ENCODE measurements at places on chromosomes 4 and X. TPM values are rescaled to one million over a fixed set of nuclear protein-coding genes. Genes with fewer than 3 reads are reported as not detected.

NAT8L gene
- 7.3 TPM for total RNA-seq

DNA sequence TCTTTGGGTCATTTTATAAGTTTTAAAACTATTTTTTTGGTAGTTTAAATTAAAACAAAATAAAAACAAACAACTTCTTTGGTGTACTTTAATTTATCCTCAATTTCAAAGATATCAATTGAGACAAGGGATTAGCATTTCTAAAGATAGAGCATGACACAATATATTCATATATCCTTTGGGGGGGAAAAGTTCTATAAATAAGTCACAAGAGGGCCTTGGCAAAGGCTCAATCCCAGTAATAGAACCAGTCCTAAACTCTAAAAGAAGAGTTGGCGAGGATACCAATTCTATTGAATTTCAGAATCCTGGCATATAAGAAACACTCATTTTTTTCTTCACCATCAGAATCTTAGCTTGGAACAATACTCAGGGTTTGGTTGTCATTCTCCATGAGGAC lies 89.7 kb downstream of the COL4A6 start:
- no peaks in the 10 kb centered on the region for H3K27me3 ChIP-seq
- no peak for DNase-seq
- H3K4me3 ChIP-seq = no peak overlapping the region
- H3K27ac ChIP-seq = no peak overlapping the region

RBM3 gene
- 317 TPM for total RNA-seq

GRCh38 chr4:114384629-114385028 lies 214.0 kb upstream of the UGT8 start:
- H3K27ac ChIP-seq = no peak overlapping the region
- no peak for DNase-seq
- no peaks in the 10 kb centered on the region for H3K36me3 ChIP-seq
- no peaks in the 10 kb centered on the region for H3K27me3 ChIP-seq
- H3K4me3 ChIP-seq = no peak overlapping the region
- no peaks in the 10 kb centered on the region for H3K4me1 ChIP-seq

CXXC4 gene
- total RNA-seq = not detected

DNA sequence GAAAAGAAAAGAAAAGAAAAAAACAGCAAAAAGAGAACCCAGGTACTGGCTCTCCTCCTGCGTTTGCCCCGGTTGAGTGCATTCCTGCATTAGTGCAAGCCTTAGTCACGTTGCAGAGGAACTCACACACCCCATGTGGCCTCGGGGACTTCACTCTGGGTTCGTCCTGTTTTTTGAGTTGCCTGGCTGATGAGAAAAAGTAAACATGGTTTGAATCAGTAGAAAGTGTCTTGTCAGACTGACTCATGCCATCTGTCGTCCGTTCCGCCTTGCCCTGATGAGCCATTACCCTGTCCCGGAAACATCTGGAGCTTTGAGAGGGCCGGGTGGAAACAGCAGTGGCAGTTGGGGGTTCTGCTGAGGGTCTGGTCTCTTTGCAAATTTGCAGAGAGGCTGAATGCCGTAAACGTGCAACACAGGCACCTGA lies 16.3 kb downstream of the CD99 start:
- H3K4me1 ChIP-seq = peaks cover 84% of the 10 kb centered on the region
- H3K36me3 ChIP-seq = peaks cover 58% of the 10 kb centered on the region
- H3K4me3 ChIP-seq = peak overlapping the region; percentile 66
- H3K27me3 ChIP-seq = no peaks in the 10 kb centered on the region
- H3K27ac ChIP-seq = peak overlapping the region; percentile 98
- peak; percentile 87 for DNase-seq

PCSK1N gene
- 0.33 TPM for total RNA-seq

SASH3 gene
- 115 TPM for total RNA-seq

SLC49A3 gene
- 0.72 TPM for total RNA-seq

DNA sequence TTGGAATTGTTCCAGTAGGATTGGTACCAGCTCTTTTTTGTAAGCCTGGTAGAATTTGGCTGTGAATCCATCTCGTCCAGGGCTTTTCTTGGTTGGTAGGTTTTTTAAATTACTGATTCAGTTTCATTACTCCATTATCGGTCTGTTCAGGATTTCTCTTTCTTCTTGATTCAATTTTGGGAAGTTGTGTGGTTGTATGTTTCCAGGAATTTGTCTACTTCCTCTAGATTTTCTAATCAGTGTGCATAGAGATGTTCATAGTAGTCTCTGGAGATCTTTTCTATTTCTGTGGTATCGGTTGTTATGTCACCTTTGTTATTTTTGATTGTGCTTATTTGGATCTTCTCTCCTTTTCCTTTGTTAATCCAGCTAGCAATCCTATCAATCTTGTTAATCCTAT lies 248.7 kb downstream of the ARHGAP10 start:
- DNase-seq = no peak
- H3K4me1 ChIP-seq = peaks cover 10% of the 10 kb centered on the region
- H3K27me3 ChIP-seq = peaks cover 1% of the 10 kb centered on the region

GRCh38 chr4:8079031-8079885 lies 79.4 kb downstream of the ABLIM2 start:
- H3K27me3 ChIP-seq = peaks cover 5% of the 10 kb centered on the region
- no peaks in the 10 kb centered on the region for H3K36me3 ChIP-seq
- H3K27ac ChIP-seq = no peak overlapping the region
- H3K4me3 ChIP-seq = no peak overlapping the region
- H3K4me1 ChIP-seq = no peaks in the 10 kb centered on the region

ARHGAP4 gene
- total RNA-seq = 135 TPM

DNA sequence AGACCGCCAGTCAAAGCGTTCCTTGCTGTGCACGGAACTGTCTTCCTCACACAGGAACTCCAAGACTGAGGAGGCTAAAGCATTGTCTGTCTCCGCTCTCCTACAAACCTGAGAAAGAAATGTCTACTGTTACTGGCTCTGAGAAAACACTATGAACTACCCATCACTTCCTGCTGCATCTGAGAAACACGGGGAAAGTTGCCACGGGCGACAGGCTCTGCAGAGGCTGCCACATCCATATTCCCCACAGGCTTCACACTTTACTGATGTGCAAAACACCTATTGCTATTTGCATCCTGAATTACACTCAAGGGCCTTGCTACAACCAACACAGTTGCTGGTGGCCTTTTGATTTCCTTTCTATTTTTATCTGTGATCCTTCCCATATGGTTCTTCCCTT lies 59.0 kb downstream of the AFAP1 start:
- no peaks in the 10 kb centered on the region for H3K36me3 ChIP-seq
- H3K27me3 ChIP-seq = no peaks in the 10 kb centered on the region
- DNase-seq = no peak
- peaks cover 39% of the 10 kb centered on the region for H3K4me1 ChIP-seq
- H3K4me3 ChIP-seq = no peak overlapping the region
- no peak overlapping the region for H3K27ac ChIP-seq

GRCh38 chr4:183816882-183817509 lies 88.1 kb upstream of the STOX2 start:
- no peaks in the 10 kb centered on the region for H3K36me3 ChIP-seq
- H3K27ac ChIP-seq = no peak overlapping the region
- DNase-seq = no peak
- no peaks in the 10 kb centered on the region for H3K4me1 ChIP-seq
- no peak overlapping the region for H3K4me3 ChIP-seq

DNA sequence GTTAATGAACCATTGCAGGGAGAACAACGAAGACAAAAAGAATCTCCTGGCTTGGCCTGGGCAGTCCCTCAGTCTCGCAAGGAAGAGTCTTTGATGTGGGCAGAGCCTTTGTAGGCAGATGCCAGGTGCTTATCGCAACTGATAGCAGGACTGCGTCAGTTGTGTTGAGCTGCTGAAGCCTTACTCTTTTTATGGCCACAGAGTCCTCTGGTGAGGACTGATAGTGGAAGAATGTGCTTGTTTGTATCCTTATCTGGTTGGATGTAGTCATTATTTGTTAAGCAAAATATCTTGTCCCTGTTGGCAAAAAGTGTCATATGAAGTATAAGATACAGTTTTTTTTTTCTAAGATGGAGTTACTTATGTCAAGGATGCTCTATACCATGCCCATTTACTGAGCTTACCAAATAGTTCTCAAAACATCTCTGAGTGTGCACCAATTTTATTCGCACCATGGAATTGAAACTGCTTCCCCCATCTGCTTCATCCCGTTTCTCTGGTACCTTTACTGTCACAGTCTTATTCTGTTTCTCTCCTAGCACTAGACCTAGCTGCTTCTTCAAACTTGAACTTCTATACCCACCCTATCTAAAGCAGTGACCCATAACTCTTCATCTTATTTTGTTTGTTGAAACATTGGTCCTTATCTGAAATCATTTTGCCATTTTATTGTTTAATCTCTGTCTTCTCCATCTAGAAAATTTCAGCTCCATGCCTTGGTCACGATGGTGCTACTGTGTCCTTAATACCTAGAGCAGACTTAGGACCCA lies 47.0 kb upstream of the SPRY1 start:
- peaks cover 16% of the 10 kb centered on the region for H3K27me3 ChIP-seq
- H3K4me3 ChIP-seq = no peak overlapping the region
- no peak overlapping the region for H3K27ac ChIP-seq
- peaks cover 5% of the 10 kb centered on the region for H3K4me1 ChIP-seq
- DNase-seq = no peak

DNA sequence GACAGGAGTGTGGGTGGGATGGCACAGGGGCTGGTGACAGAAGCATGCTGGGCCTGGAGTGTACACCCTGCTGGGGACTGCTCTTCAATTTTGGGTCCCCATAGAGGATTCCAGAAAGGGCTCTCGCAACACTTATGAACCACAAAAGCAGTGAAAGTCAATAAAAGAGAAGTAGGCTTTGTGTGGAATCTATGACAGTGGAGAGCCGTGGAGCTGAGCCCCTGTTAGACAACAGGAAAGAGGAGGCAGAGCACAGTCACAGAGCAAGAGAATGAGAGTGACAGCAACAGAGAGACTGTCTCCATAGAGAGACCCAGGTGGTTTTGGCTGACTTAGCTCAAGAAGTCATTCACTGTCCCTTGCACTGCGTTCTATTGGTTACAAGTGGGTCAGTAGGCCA lies 135.1 kb upstream of the ATP6AP2 start:
- no peaks in the 10 kb centered on the region for H3K27me3 ChIP-seq
- no peak overlapping the region for H3K27ac ChIP-seq
- no peak for DNase-seq
- H3K4me1 ChIP-seq = no peaks in the 10 kb centered on the region
- H3K36me3 ChIP-seq = no peaks in the 10 kb centered on the region

CYBB gene
- total RNA-seq = not detected

GRCh38 chrX:11864171-11864570 lies 106.1 kb downstream of the MSL3 start:
- no peaks in the 10 kb centered on the region for H3K36me3 ChIP-seq
- no peak overlapping the region for H3K4me3 ChIP-seq
- peaks cover 3% of the 10 kb centered on the region for H3K4me1 ChIP-seq
- no peak for DNase-seq

DNA sequence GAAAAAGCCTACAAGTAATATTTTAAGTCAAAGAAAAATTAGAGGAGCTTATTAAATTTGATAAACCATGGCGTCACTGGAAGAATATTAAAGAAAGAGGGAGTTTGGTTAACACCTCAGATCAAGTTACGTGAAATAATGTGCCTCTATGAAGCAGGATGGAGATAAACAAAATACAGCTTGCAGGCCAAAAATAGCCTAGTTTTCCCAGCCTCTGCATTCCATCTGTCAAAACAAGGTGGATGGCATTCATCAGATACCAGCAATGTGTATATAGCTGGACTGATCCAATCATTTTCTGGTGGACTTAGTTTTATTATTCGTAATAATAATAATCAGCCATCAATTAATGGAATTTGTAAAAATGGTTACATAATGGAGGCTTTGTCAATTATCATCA lies 230.7 kb downstream of the NR3C2 start:
- no peaks in the 10 kb centered on the region for H3K27me3 ChIP-seq
- DNase-seq = no peak
- no peak overlapping the region for H3K4me3 ChIP-seq
- H3K27ac ChIP-seq = no peak overlapping the region
- peaks cover 1% of the 10 kb centered on the region for H3K4me1 ChIP-seq

DNA sequence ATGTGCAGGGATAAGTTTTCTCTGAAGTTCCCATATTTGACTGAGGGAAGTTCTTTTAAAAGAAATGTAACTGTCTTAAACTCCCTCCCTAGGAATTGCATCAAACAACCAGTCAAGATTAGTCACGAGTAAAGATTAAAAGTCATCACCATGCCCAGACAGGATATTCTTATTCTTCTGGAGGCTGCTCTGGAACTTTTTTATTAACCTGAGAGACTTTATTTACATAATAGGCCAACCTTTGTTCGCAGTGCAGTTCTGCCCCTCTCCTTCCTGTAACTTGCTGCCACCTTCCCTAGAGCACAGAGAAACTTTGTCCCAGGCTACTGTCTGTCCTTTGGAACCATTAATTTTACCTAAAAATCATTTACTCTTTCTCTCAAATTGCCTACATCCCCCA lies 9.8 kb upstream of the HERC3 start:
- DNase-seq = no peak
- peaks cover 10% of the 10 kb centered on the region for H3K27me3 ChIP-seq
- no peak overlapping the region for H3K27ac ChIP-seq
- no peaks in the 10 kb centered on the region for H3K36me3 ChIP-seq
- no peaks in the 10 kb centered on the region for H3K4me1 ChIP-seq

PTPN13 gene
- total RNA-seq = 0.26 TPM

DNA sequence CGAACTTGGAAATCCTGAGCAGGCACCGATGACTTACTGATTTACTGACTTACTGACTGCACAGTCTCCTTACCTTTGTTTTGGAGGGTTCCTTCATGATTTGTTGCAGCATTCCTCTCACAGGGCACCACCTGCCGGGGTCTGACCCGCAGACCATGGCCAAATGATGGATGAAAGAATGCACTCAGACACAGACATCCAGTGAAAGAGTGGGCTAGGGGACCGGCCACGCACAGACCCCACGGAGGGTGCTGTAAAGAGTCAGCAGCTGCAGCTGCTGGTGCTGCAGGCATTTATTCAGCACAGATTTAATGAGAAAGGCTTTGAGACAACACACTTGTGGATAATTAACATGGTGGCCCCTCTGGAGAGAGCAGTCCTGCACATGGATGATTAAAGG lies 3.4 kb downstream of the MAGEB5 start:
- DNase-seq = no peak
- no peaks in the 10 kb centered on the region for H3K36me3 ChIP-seq
- H3K4me1 ChIP-seq = no peaks in the 10 kb centered on the region
- no peaks in the 10 kb centered on the region for H3K27me3 ChIP-seq
- H3K27ac ChIP-seq = no peak overlapping the region

DNA sequence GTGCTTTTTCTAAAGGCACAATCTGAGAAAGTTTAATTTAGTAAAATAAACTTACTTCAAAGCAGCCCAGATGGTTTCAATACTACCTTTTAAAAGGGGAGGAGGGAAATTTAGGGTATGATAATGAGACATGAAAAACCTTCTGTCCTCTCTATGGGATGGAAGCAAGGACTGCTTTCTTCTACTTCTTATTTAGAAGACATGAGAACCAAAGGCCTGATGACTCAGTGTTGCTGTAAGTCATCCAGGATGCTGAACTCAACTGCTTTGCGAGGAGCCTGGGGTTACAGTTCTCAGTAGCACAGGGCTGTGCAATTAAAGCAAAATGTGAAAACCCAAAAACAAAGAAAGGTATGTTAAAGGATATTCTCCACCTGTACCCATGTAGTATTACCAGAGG lies 140.8 kb upstream of the EDNRA start:
- no peak for DNase-seq
- H3K27me3 ChIP-seq = no peaks in the 10 kb centered on the region
- H3K27ac ChIP-seq = no peak overlapping the region
- H3K4me3 ChIP-seq = no peak overlapping the region
- no peaks in the 10 kb centered on the region for H3K4me1 ChIP-seq

GRCh38 chr4:87500092-87500462 lies 29.1 kb downstream of the SPARCL1 start:
- no peak for DNase-seq
- H3K27ac ChIP-seq = no peak overlapping the region
- peaks cover 8% of the 10 kb centered on the region for H3K27me3 ChIP-seq

NOX1 gene
- not detected for total RNA-seq

All from activated CD4-positive, alpha-beta T cell treated with anti-CD3 and anti-CD28 coated beads, Interleukin-2, amount 10 ng/mL, durations not matched to agents 24 days and 14 days (primary cell).